Hindlimb muscle (tissue), 1 donor: ENCODE measurements at places on chromosomes 12 and 14. TPM values are rescaled to one million over a fixed set of nuclear protein-coding genes. Genes with fewer than 3 reads are reported as not detected.

DNA sequence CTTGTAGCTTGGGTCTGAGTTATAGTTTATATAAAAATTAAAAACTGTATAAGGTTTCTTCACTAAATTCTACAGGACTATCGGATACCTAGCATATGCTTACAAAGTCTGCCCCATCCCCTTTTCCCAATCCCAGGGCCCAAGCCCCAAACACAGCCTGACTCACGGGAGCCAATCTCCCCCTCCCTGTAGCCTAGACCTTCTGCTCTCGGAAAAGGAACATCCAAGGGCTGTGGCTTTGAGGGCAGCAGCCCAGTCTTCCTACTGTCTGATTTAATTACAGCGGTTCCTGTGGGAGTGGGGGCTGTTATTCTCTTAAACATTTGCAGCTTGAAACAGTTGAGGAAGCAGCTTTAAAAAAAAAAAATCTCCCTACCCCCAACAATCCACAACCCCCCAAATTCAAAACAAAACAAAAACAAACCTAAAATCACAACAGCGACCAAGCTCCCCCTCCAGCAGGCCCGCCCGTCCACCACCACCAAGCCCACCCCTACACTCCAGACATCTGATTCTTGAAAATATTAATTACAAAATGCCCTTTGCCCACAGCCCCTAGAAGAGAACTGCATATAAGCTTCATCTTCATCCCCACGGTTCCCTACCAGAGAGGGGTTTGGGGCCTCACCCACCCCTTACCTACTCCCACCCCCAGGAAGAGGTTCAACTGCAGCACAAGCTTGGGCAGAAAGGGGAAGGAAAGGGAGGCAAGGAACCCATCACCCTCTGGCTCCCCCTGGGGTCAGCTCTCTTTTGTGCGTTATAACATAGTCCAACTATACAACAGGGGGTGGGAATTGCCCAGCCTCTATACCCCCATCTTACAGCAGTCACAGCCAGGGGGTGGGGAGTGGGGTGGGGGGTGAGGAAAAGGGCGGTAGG, 1.1 kb upstream of the PRKAG1 start:
- no peak for DNase-seq

DNA sequence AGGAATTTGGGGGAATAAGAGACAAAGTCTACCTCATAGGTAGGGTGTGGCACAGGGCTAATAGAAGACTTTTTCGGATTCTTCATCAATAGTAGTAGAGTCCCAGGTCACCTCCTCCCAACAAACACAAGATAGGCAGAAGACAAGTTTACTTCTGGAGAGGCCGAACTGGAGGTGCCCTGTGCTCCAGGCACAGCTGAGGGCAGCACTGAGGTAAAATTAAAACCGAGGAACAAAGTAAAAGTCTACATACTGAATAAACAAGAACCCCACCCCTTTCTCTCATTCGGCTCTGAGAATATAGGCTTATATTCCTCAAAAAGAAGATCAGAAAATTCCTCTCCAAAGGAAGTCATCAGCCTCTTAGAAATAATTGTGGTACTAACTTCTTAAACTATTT, 161.5 kb downstream of the SEC23A start:
- no peak for DNase-seq

GRCh38 chr14:71588028-71588427, 344.2 kb upstream of the RGS6 start:
- DNase-seq, result no peak

GRCh38 chr14:33282331-33283230, 343.9 kb downstream of the NPAS3 start:
- peak; percentile 19 for DNase-seq

GRCh38 chr12:100401660-100402059, 44.8 kb downstream of the SLC17A8 start:
- no peak for DNase-seq

GRCh38 chr14:37851054-37851453, 255.6 kb downstream of the TTC6 start:
- DNase-seq, result no peak

DNA sequence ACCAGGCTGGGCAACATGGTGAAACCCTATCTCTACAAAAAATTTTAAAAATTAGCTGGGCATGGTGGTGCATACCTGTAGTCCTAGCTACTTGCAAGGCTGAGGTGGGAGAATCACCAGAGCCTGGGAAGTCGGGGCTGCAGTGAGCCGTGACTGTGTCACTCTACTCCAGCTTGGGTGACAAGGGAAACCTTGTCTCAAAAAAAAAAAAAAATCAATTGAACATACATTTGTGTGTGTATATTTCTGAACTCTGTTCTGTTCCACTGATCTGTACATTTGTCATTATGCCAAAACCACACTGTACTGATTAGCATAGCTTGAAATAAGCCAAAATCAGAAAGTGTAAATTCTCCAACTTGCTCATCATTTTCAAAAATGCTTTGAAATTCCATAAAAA, 254.6 kb downstream of the SOX5 start:
- no peak for DNase-seq

DNA sequence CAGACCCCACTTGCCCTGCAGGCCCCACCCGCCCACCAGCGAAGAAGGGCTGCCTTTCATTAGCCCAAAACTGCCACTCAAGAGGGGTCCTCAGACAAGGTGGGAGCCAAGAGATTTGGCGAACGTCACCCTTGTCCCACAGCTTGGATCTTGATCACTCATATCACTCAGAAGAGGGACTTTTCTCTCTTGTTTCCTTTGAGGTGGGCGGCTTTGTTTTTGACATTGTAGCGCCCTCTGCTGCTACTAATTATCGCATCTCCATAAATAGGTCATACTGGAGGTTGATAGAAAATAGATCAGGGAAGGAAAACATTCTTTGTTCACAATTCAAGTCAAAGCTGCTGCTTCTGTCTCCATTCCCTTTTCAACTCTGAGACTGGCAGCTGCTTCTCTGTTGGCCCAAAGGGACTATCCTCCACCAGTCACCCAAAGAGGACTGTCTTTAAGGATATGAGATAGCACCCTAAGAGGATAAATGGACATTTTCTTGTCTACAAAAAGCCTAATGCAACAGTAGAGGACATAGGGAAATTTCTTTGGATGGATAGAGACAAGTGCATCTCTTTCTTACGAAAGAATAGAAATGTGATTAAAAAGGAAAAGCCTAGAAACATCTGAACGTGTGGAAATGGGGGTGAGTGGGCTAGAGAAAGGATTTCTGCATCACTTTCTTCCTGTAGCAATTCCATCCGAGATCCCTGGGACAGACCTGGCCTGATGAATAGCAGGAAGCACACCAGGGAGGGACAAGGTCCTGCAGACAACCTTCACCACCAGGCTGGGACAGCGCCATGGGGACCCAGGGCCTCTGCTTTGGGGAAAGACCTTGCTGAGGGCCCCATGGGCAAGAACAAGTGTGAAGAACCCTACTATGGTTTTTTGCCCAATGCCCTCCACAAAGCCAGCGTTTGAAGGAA, 115.8 kb downstream of the DAD1 start:
- no peak for DNase-seq

- no peak for DNase-seq
Measured at GRCh38 chr14:68449561-68450181, 343.2 kb downstream of the ZFP36L1 start.

DNA sequence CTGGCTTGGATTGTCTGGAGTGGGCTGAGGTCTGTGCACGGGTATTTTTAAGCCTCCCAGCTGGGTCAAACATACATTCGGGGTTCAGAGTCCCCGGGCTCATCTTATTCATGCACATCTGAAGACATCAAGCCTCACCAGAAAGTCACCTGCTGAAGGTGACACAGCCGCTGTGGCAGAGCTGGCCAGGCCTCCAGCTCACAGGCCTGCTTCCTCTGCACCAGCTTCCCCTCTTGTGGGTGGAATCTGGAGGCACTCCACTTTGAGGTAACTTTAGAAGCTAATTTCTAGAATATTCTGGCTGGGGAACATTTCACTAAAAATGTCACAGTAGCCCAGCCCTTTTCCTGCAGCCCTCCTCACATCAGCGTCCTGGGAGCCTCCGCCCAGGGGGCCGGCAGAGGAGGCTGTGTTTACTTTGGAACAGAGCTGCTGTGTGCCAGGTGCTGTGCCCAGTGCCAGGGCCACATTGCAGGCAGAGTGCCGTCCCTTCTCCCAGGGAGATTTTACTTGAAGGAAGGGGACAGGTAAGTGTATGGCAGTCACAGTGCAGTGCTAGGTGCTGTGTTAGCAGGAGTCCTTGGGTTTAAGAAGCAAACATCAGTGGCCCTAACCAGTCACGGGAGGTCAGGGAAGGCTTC, 62.2 kb downstream of the TSPAN11 start:
- no peak for DNase-seq

DNA sequence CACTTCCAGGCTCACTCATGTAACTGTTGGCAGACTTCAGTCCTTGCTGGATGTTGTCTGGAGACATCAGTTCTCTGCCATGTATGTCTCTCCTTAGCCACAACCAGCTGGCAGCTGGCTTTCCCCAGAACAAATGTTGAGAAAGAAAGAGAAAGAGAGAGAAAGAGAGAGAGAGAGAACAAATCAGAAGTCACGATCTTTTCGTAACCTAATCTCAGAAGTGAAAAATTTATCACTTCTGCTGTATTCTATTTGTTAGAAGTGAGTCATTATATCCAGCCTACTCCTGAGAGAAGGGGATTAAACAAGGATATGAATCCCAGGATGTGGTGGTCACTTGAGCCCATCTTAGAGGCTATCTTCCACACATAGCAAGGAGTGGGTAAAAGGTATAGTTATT, 101.2 kb downstream of the BTG1 start:
- no peak for DNase-seq

DNA sequence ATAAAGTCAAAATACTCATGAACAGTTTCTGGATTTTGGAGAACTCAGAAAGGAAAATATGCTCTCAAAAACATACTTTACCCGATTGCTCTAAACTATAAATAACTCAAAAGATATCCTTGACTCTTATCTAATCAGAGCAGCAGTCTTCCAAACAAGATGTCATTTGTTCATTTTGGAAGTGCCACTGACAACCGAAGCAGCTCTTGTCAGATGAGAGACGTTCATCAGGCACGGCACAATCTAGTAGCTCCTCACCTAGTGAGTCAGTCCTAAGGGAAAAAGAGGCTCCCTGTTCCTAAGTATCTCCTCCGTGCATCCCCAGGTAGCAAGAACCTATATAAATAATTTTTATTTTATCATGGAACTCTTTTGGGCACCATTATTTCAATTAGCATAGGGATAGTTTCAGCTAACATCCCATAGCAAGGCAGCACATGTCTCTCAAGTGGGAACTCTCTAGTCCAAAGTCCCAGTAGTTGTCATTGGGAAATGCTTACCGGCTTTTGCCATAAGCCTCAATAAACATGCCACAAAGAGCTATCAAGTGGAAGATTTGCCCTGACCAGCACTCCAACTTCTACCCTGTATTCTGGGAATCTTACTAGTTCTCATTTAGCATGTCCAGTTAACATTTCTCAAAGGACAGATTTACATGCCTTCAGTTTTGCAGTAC, 14.1 kb upstream of the TMEM263 start:
- no peak for DNase-seq

- DNase-seq, result no peak
Measured at GRCh38 chr12:6235499-6235898, 35.3 kb downstream of the CD9 start.

DNA sequence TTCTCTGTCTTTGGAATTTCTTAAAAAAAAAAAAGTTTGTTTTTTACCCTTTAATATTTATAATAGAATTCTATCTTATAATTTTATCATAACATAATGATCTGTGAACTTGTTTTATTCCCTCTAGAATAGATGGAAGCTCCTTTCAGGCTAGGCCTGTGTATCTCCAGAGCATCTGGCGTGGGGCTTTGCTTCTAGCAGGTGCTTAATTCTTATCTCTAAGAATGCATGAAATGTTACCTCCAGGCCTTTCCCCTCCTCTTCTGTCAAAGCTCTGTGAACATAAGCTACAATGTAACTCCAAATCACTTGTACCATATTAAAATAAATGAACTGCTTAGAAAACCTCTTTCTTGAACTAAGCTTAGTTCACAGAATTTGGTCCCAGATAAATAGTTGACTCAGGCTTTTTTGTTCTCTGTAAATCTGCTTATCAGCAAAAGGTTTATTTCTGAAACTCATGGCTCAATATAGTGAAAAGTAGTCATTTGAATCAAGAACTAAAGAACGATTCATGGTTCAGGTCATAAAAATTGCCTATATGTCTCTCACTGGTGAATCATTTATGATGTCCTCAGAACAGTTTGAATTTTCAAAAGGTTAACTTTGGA, 407.1 kb downstream of the TRHDE start:
- DNase-seq, result no peak

DNA sequence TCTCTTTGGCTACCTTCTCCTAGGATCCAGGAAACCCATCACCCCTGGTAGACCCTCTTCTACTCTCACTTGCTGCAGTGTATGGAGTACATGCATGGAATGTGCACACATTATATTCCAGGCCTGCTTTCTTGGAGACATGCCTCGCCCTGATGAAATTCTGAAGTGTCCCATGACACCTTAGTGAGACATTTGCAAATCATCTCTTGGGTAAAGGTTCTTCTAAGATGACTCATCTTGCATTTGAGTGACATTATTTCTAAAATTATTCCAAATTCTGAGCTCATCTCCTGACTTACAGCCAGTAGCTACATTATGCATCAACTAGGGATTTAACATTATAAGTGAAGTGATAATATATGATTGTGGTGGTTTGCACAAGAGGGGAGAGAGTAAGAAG, 49.8 kb downstream of the SDR9C7 start:
- no peak for DNase-seq

The ACOT6 gene
- polyA plus RNA-seq, result 0.19 TPM

The KCNA1 gene
- 0.10 TPM for polyA plus RNA-seq

The ZNF385A gene
- polyA plus RNA-seq, result 17.3 TPM

The HOXC4 gene
- polyA plus RNA-seq, result 21.4 TPM

The KRT79 gene
- polyA plus RNA-seq, result 0.41 TPM

The SLC39A9 gene
- 27.1 TPM for polyA plus RNA-seq

The OR6S1 gene
- not detected for polyA plus RNA-seq

The CLEC1A gene
- polyA plus RNA-seq, result 2.3 TPM
